Fibroblast of the conjunctiva (primary cell): ENCODE measurements at places on chromosomes 2 and 18.

DNA sequence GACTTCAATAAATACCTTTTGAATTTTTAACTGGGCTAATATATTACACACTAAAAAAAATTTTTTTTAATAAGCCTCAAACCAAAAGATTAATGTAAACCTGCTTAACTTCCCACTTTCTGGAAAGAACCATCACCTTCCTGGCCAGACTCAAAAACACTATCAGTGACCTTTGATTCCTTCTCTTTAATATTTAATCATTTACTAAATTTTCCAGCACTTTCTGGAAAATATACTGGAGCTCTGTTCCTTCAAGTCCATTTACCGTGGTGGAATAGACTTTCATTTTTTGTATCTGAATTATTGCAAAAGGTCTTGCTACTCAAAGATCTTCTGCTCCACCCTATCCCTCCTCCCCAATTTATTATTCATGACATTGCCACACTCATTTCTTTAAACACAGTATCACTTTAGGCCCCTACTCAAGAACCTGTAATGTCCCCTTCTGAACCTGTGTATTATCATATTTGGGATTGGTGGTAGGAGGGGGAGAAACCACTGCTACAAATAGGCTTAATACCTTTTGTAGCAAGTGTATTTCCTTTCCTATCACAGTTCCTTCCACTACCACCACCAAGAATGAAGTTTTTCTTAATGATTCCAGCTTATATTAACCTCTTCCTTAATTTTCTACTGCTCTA, 7.4 kb downstream of the PPP4R3B start:
- no peak for DNase-seq

GRCh38 chr2:134919341-134920210, 954 bp downstream of the CCNT2 start:
- DNase-seq = no peak

DNA sequence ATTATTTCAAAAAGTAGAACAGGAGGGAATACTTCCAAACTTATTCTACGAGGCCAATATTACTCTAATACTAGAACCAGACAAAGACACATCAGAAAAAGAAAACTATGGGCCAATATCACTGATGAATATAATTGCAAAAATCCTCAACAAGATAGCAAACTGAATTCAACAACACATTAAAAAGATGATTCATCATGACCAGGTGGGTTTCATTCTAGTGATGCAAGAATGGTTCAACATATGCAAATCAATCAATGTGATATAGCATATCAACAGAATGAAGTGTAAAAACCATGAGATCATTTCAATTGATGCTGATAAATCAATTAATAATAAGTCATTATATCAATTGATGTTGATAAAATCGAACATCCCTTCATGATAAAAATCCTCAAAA, 22.4 kb upstream of the EML6 start:
- DNase-seq = no peak

DNA sequence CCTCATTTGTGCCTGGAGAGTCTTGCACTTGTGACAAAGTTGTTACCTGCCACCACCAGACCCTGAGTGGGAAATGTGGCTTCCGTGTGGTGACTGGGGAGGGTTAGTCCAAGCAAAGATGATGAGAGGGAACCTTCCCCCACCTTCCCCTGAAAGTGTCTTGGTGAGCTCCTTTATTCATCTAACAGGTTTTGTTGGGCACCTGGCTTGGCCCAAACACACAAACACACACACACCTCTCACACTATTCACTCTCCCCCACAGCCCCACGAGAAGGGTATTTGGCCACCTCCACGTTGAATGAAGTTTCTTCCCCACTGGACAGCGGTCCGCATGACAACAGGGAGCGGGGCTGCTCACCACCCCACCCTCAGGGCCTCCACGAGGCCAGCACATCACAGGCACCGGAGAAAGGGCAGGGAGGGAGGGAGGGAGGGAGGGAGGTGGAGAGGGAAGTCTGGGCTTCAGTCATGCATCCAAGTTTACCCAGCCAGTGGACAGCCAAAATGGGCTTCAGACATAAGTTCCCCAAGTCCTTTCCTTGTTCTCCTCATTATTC, 1.4 kb downstream of the CIB4 start:
- DNase-seq = no peak
